ENCODE measurements at places on chromosomes 7 and 10. TPM values are rescaled to one million over a fixed set of nuclear protein-coding genes. Genes with fewer than 3 reads are reported as not detected.

PKD2L1 gene
- polyA plus RNA-seq: not detected

- DNase-seq: no peak
- H3K36me3 ChIP-seq: peaks cover 8% of the 10 kb centered on the region
- no peaks in the 10 kb centered on the region for H3K4me1 ChIP-seq
- H3K4me3 ChIP-seq: no peak overlapping the region
- no peaks in the 10 kb centered on the region for H3K27me3 ChIP-seq
- H3K27ac ChIP-seq: no peak overlapping the region
Observed at GRCh38 chr7:80666376-80666775, 27.9 kb downstream of the CD36 start.

ADCYAP1R1 gene
- polyA plus RNA-seq: not detected

GRCh38 chr7:145957160-145957890, 159.3 kb upstream of the CNTNAP2 start:
- no peaks in the 10 kb centered on the region for H3K4me1 ChIP-seq
- H3K36me3 ChIP-seq: no peaks in the 10 kb centered on the region
- H3K27ac ChIP-seq: no peak overlapping the region
- no peaks in the 10 kb centered on the region for H3K27me3 ChIP-seq
- no peak overlapping the region for H3K4me3 ChIP-seq

LIPJ gene
- polyA plus RNA-seq: not detected

LRMDA gene
- polyA plus RNA-seq: 6.0 TPM

DNA sequence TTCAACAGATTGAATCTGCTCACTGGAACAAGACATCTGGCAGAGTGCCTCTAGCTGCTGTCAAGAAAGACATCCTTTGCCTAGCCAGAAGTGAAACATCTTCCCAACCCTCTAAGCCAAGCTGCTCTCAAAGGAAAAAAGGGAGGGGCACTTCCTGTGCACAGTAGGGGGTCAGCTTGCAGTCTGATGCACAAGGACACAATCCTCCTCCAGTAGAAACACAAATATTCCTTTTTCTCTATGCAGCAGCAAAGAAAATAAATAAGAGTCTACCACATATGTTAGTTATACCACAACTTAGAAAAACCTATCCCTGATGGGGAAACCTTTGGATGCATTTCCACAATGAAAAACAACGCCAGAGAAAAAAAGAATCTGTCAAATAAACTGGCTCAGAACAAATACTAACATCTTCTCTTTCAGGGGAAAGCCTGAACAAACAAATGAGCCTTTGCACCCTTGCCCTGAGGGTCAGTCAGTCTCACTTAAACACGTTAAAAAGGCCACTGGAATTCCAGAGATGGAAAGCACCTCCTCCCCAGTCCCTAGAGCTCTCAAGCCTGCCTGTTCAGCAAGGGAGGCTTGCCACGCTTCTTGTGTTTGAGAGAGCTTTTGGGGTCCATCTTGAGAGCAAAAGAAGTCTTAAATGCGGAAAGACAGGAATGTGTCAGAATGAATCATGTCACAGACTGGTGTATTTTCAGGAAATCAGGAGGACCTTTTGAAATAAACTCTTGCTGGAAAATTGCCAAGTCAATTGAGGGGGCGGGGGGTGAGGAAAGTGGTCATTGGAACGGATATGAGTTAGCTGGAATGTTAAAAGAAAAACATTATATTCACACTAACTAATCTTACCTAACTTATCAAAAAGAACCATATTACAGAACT, 7.5 kb downstream of the LAMB1 start:
- peak overlapping the region; percentile 70 for H3K27ac ChIP-seq
- no peak overlapping the region for H3K4me3 ChIP-seq
- H3K36me3 ChIP-seq: no peaks in the 10 kb centered on the region

DNA sequence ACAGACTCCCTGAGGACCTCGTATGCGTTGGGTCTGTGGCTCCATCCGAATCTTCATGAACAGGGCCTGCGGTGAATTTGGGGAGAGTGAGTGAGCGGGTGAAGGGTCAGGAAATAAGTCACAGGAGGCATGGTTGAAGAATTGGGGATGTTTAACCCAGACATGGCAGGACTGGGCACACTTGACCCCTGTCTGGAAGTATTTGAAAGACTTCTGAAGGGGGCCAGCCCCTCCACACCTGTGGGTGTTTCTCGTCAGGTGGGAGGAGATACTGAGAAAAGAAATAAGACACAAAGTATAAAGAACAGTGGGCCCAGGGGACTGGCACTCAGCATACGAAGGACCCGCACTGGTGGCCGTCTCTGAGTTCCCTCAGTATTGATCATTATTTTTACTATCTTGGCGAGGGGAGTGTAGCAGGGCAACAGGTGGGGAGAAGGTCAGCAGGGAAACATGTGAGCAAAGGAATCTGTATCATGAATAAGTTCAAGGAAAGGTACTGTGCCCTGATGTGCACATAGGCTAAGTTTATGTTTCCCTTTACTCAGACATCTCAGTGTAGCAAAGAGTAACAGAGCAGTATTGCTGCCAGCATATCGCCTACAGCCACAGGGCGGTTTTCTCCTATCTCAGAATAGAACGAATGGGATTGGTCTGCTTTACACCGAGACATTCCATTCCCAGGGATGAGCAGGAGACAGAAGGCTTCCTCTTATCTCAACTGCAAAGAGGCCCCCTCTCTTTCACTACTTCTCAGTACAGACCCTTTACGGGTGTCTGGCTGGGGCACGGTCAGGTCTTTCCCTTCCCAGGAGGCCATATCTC, 38.2 kb upstream of the PFKFB3 start:
- H3K27me3 ChIP-seq: no peaks in the 10 kb centered on the region
- peak overlapping the region; percentile 79 for H3K4me3 ChIP-seq
- H3K4me1 ChIP-seq: peaks cover 15% of the 10 kb centered on the region
- peak overlapping the region; percentile 99 for H3K27ac ChIP-seq

DNA sequence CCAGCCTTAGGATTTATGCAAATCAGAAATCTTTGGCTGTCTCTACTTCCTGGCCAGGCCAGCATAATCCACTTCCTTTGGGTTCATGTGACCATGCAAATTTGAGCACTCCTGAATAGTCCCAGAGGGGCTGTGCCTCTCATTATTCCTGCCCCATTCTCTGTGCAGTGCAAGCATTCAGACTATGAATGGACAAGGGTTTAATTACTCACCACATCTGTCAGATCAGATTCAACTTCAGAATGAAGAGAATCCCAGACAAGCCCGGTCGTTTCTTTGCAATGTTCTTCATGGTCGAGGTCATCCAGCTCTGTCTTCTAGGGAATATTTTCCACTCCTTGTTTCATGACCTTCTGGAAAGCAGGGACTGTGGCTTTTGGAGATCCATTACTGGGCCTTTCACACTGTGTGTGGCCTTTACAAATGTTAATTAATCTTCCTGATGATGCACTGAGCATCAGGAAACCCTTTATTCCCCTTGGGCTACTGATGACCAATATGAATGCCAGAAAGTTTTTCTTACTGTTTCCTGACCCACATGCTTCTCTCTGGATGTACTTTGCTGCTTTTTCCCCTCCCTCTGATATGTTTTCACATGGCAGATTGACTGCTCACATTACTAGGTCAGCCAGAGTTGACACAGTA, 217.6 kb upstream of the TCF7L2 start:
- H3K27ac ChIP-seq: no peak overlapping the region
- H3K36me3 ChIP-seq: no peaks in the 10 kb centered on the region
- peak; percentile 7 for DNase-seq
- H3K4me3 ChIP-seq: no peak overlapping the region

FAM25G gene
- 46.7 TPM for polyA plus RNA-seq

DNA sequence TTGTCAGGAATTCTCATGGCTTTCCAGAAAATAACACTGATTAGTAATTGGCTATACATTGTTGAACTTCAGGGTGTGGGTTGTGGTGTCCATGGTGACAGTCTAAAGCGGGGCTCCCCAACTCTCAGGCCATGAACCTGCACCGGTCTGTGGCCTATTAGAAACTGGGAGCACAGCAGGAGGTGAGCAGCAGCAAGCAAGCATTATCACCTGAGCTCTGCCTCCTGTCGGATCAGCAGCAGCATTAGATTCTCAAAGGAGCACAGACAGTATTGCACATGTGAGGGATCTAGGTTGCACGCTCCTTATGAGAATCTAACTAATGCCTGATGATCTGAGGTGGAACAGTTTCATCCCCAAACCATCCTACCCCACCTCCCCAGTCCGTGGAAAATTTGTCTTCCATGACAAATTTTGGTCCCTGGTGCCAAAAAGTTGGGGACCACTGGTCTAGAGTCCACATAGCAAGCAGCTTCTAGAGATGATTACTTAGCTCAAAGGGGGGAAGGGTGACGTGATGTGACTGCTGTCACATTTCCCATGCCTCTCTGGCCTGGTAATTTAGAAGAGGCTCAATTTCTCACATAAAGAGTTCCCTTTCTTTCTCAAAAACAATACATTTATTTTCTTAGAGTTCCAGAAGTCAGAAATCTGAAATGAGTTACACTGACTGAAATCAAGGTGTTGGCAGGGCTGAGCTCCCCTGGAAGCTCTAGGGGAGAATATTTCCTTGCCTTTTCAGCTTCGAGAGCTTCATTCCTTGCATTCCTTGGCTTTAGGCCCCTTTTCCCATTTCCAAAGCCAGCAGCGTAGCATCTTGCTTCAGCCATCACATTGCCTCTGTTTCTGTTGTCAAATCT, 17.6 kb upstream of the FAM221A start:
- no peak overlapping the region for H3K27ac ChIP-seq
- H3K36me3 ChIP-seq: no peaks in the 10 kb centered on the region
- no peak for DNase-seq
- no peaks in the 10 kb centered on the region for H3K4me1 ChIP-seq
- no peaks in the 10 kb centered on the region for H3K27me3 ChIP-seq
- H3K4me3 ChIP-seq: no peak overlapping the region

SDHAF3 gene
- polyA plus RNA-seq: 19.8 TPM

- H3K4me1 ChIP-seq: no peaks in the 10 kb centered on the region
- H3K27me3 ChIP-seq: no peaks in the 10 kb centered on the region
- H3K36me3 ChIP-seq: no peaks in the 10 kb centered on the region
Observed at GRCh38 chr7:132368246-132368900, 207.9 kb downstream of the PLXNA4 start.

CTAGE6 gene
- not detected for polyA plus RNA-seq

PRKCQ gene
- 1.3 TPM for polyA plus RNA-seq

RAB19 gene
- 2.2 TPM for polyA plus RNA-seq

C10orf67 gene
- polyA plus RNA-seq: not detected

DNA sequence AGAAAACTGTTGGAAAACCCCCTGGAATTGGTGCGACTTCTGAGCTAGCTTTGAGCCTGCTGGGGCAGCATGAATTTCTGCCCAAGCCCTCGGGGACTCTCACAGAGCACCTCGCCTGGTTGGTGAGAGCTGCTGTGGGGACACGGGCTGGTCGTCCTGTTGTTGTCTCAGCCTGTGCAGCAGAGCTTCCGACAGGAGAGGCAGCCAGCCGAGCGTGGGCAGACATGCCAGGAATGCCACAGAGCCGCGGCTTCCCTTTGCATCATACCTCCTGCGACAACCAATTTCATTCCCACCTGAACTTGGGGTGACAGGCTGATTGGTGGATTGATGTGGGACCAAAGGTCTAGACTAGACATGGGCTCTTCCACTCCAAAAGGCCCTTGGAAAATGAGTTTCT, 60.2 kb upstream of the NRBF2 start:
- no peak for DNase-seq
- no peak overlapping the region for H3K4me3 ChIP-seq
- no peaks in the 10 kb centered on the region for H3K36me3 ChIP-seq
- H3K4me1 ChIP-seq: no peaks in the 10 kb centered on the region
- H3K27me3 ChIP-seq: no peaks in the 10 kb centered on the region

DNA sequence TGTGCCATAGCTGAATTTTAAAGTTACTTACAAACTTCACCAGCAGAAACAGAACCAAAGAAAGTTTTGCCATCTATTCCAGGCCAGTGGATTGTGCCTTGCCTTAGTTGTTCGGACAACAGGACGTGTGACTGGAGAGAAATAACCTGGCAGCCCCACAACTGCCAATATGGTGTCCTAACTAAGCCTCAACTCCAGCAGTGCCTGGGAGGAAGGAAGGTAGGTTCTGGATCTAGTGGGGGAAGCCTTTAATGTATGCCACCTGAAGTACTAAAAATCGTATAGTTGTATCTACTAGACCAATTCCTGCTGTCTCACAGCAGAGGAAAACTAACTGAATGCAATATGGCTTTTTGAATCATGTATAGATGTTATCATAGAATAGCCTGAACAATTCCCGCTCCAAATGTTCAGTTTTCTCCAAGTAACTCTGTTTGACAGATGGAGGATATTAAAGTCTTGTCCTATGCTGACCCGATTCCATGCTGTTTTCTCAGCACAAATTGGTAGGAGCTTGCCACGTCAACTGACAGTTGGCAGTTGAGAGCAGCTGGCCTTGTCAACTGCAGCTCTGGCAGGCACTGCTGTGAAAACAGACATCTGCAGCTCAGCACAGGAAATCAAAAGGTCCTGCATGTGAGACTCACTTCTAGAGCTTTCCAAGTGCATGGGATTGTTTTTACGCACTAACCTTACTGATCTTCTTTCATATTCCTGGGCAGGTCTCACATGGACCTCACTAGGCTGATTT, 84.5 kb upstream of the WNT16 start:
- no peaks in the 10 kb centered on the region for H3K36me3 ChIP-seq
- no peak overlapping the region for H3K4me3 ChIP-seq
- no peaks in the 10 kb centered on the region for H3K4me1 ChIP-seq

- H3K36me3 ChIP-seq: peaks cover 13% of the 10 kb centered on the region
- H3K4me3 ChIP-seq: no peak overlapping the region
- H3K27me3 ChIP-seq: no peaks in the 10 kb centered on the region
- H3K27ac ChIP-seq: peak overlapping the region; percentile 77
- DNase-seq: peak; percentile 84
Observed at GRCh38 chr10:93458821-93459257, 23.3 kb downstream of the MYOF start.

NAT16 gene
- not detected for polyA plus RNA-seq

GRCh38 chr10:121373411-121373810, 224.8 kb downstream of the FGFR2 start:
- no peaks in the 10 kb centered on the region for H3K27me3 ChIP-seq
- H3K4me3 ChIP-seq: no peak overlapping the region
- H3K36me3 ChIP-seq: no peaks in the 10 kb centered on the region
- no peak overlapping the region for H3K27ac ChIP-seq
- peak; percentile 29 for DNase-seq

- DNase-seq: no peak
- H3K4me1 ChIP-seq: peaks cover 27% of the 10 kb centered on the region
- H3K27ac ChIP-seq: no peak overlapping the region
- H3K27me3 ChIP-seq: no peaks in the 10 kb centered on the region
Observed at GRCh38 chr7:2169923-2170575, 62.7 kb downstream of the MAD1L1 start.

Data from small intestine (tissue), 16 donors.